CD8-positive, alpha-beta memory T cell (primary cell): ENCODE measurements at places on chromosomes 11 and 22.

DNA sequence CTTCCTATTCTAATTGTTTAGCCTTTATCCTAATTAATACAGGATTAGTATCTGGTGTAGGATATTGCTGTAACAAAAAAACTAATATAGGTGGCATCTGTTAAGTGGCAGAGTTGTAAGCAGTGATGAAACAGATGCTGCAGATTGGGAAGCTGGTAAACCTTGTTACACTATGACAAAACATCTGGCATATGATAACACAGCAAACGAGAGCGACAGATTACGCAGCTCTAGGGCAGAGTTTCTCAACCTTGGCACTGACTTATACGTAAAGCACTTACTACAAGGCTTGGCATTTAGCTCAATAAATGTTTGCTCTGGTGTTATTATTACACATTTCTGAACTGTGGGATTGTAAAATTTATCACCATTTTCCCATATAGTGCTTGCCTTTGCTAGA, 137.0 kb downstream of the ATG16L2 start:
- no peak for DNase-seq

GRCh38 chr11:77187776-77188632, 60.0 kb downstream of the MYO7A start:
- peak; percentile 48 for DNase-seq

DNA sequence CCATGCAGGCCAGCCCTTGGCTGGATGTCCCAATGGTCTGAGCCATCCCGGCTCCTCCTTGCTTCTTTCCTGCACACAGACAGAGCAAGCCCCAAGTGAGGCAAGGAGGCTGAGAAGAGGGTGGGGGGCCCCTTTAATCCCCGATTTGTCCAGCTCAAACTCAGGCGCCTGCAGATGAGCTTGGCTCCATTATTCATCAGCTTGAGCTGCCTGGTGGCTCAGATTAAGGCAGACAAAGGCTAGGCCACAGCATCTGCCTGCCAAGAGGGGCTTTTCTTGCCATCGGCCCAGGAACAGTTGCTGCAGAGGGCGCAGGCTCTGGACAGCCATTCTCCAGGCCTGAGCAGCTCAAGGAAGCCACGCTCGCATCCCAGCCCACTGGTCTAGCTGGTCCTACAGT, 35.4 kb downstream of the LMO1 start:
- no peak for DNase-seq

GRCh38 chr11:9851366-9851765, 187.5 kb downstream of the SWAP70 start:
- DNase-seq = no peak

DNA sequence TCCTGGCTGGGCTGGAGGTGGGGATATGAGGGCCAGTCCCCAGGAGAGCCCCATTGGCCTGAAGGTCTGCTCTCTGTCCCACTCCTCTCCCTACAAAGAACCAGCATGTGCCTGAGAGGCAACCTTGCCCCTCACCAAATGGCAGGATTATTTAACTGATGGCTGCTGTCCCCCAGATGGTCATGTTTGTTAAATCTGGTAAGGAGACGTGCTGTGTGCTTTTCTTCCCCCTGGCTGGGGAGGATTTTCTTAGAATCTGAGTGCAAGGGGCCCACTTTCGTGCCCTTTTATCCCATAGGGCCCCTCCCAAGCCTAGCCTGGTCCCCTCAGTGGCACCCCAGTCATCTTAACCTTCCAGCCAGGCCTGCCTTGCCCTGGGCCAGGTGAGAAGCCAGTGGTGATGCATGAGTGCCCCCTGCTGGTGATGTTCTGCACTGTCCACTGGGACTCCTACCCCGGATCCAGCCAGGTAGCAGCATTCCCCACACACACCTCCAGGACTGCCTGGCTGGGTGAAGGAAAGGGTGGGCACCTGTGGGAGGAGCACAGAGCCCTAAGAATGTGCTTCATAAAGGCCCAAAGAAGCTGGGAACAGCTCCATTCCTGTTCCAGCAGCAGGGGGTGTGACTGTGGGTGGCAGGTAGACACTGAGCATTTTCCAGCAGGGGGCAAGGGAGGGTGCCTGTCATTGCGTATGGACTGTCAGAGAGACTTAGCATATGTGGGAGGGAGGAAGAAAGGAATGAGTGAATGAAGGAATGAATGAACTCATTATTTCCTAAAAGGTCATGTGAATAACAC, 28.9 kb downstream of the MFNG start:
- peak; percentile 64 for DNase-seq

DNA sequence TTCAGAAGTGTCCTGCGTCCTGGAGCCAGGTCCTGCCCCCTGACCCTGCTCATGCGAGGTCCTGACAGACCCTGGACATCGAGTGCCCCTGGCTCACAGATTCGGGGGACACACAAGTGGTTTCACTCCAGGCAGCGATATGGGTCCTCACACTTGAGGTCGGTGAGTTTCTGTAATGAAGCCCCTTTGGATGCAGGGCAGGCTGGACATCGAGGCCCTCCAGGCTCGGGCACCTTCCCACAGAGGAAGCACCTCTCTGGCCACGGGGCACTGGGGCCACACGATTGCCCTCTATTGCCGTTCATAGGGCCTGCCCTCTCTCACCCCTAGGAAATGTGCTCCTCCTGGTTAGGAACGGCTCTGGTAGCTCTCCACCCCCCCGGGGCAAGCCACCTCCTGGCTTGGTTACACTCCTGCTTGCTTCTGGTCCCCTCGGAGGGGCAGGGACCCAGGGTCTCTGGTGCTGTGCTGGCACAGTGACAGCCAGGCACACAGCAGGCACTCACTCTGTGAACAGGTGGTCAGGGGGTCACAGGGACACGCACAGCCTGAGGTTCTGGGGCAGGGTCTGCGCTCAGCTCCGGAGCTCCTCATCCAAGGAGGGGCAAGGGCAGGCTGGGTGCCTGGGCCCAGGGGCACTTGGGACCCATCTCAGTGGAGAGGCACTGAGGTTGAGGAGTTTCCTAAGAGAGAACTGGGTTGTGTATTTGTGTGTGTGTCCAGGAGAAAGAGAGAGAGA, 907.7 kb downstream of the BRD1 start:
- no peak for DNase-seq

- no peak for DNase-seq
These were observed 7.8 kb downstream of the MRGPRX3 start for GRCh38 chr11:18140145-18140544.

DNA sequence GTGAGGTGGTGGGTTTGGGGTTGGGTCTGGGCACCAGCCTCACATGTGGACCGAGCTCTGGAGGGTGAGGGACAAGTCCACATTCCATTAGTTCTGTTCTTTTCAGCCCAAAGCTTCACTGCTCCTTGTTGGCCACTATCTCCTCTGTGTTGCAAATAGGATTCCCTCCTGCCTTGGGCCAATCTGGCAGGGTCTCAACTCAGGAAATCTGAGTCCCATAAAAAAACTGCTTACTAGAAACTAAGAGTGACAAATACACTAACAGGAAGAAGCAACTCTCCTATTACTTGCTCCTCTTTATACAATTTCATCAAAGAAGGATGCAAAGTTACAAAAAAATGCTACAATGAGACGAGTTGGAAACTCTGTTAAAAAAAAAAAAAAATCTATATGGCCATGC, 66.2 kb upstream of the CSNK1E start:
- DNase-seq = no peak

DNA sequence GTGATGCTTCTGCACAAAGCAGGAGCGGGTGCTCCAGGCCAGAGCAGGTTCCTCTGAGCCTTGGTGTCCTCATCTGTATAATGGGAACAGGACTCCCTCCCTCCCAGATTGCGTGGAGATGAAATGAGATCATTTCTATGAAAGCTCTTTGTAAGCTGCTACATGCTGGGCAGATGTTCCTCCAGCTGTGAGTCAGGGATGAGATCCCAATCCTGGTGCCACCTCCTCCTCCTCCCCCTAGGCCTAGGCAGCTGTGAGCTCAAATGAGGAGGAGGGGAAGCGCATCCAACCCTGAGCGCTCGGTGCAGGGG, 7.0 kb upstream of the CABP2 start:
- no peak for DNase-seq

- DNase-seq = no peak
These were observed 152.3 kb downstream of the TMEM135 start for GRCh38 chr11:87190071-87190470.

- DNase-seq = no peak
These were observed 8.2 kb downstream of the ZBED4 start for GRCh38 chr22:49861642-49862495.

DNA sequence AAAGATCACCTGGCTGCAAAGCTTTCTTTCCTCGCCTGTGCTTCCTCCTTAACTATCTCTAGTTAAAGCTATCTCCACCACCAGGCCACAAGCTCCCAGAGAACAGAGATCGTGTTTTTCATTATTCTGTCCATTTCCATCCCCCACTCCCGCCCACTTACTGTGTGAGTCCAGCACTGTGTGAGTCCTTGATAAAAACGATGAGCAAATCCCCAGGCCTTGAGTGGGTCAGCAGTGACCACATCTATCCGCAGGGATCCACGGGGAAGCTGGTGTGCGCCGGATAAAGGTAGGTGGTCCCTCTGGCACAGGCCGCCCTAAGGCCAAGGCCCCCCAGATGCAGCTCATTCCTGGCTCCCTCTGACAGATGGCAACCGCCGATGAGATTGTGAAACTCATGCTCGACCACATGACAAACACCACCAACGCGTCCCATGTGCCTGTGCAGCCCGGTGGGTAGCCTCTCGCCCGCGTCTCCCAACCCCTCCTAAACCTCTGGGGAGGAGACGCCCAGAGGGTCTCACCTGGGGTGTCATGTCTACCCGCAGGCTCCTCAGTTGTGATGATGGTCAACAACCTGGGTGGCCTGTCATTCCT, 9.3 kb downstream of the TKFC start:
- no peak for DNase-seq

DNA sequence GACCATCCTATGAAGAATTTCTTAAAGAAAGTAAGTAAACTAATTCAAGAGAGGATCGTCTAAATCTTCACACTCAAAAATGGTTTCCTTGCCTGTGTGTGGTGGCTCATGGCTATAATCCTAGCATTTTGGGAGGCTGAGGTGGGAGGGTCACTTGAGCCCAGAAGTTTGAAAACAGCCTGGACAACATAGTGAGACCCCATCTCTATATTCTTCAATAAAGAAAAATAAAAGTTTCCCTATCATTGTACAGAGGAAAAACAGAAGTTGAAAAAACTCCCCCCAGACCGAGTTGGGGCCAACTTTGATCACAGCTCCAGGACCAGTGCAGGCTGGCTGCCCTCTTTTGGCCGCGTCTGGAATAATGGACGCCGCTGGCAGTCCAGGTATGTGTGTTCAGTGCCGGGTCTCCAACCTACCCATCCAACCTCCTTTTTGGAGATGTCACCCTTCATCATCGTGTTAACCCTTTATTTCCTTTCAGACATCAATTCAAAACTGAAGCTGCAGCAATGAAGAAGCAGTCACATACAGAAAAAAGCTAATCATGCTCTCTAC, 3.0 kb downstream of the RPS25 start:
- DNase-seq = no peak

- no peak for DNase-seq
These were observed 17.9 kb upstream of the YPEL1 start for GRCh38 chr22:21753374-21754111.

- DNase-seq = no peak
These were observed 468 bp downstream of the ZDHHC8 start for GRCh38 chr22:20131859-20132685.

- DNase-seq = peak; percentile 79
These were observed 22.0 kb downstream of the TEF start for GRCh38 chr22:41403532-41404318.
